ENCODE measurements at places on chromosomes 11 and 22.

DNA sequence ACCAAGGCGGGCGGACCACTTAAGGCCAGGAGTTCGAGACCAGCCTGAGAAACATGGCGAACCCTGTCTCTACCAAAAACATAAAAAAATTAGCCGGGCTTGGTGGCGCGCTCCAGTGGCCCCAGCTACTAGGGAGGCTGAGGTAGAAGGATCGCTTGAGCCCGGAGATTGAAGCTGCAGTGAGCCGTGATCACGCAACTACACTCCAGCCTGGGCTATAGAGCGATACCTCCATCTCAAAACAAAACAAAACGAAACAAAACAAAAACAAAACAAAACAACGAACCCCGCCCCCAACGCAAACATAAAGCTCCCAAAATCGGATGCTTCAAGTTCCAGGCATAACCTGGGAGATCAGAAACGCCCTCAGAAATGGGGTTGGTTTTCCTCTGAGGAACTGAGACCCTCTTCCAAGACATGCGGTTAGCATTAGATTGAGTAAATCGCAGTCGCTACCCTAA lies 564 bp downstream of the LRRC51 start:
- DNase-seq: no peak

GRCh38 chr22:36884349-36885158 lies 23.7 kb downstream of the NCF4 start:
- DNase-seq: no peak

DNA sequence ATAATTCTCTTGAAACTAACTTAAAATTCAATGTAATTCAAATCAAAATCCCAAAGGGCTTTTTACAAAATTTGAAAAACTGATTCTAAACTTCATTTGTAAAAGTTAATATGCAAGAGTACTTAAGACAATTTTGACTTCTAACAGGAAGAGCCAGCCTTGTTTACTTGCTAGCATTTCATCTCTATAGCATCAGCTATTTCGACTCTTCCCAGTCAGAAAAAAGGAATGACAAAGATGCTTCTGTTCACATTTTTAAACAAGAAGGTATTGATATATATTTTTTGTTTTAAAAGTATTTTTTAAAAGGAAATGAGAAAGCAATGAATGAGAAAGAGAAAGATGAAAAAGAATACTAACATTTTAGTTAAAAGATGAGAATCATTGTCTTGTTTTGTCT lies 16.4 kb downstream of the SLN start:
- no peak for DNase-seq

GRCh38 chr22:46074771-46075551 lies 75.4 kb upstream of the PPARA start:
- no peak for DNase-seq

DNA sequence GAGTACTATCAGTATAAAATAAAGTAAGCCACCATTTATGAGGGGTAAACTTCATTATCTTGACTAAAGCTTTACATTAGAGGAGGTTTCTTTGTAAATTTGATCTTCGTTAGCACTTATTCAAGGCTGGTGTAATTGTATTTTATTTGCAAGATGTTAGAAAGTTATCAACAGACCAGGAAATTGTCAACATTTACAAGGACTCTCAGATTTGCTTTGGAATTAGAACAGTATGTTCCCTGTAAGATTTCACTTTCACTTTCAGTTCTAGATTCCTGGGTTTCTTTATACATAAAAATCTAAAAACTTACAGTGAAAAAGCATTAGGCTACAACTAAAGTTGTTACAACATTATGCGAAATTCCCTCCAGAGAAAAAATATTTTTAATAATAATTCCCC lies 4.6 kb upstream of the BIRC3 start:
- DNase-seq: no peak

DNA sequence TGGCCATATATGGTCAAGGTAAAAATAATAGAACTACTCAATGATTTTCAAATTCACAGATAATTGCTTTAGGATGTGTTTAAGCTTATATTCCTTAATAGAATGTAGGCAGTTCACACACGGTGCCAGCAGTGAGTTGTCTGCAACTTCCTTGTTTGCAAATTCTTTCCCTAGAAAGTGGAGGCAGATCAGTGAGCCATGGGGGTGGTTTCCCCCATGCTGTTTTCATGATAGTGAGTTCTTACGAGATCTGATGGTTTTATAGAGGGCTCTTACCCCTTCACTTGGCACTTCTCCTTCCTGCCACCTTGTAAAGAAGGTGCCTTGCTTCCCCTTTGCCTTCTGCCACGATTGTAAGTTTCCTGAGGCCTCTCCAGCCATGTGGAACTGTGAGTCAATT lies 111.8 kb upstream of the LMO1 start:
- no peak for DNase-seq

GRCh38 chr11:75355051-75355450 lies 3.6 kb upstream of the ARRB1 start:
- DNase-seq: no peak

GRCh38 chr11:35118906-35119305 lies 20.1 kb upstream of the CD44 start:
- no peak for DNase-seq

GRCh38 chr11:133829566-133829965 lies 15.7 kb downstream of the SPATA19 start:
- no peak for DNase-seq

GRCh38 chr11:130600616-130601015 lies 152.2 kb downstream of the ADAMTS15 start:
- DNase-seq: no peak

GRCh38 chr11:104798789-104799188 lies 99.5 kb downstream of the CASP12 start:
- no peak for DNase-seq
